Colonic mucosa (tissue), 4 donors: ENCODE measurements at places on chromosomes 1 and 21. TPM values are rescaled to one million over a fixed set of nuclear protein-coding genes. Genes with fewer than 3 reads are reported as not detected.

The GNAT2 gene
- total RNA-seq: 0.32 TPM

The CDC20 gene
- 201 TPM for total RNA-seq

The BRDT gene
- not detected for total RNA-seq

The LRRC7 gene
- total RNA-seq: 0.22 TPM

The GPR153 gene
- total RNA-seq: 21.0 TPM

The SH2D2A gene
- 3.1 TPM for total RNA-seq

The EFNA3 gene
- 21.4 TPM for total RNA-seq

The KANK4 gene
- 0.96 TPM for total RNA-seq

The LRRN2 gene
- 13.9 TPM for total RNA-seq

- H3K27ac ChIP-seq: no peak overlapping the region
- no peaks in the 10 kb centered on the region for H3K4me1 ChIP-seq
- DNase-seq: peak; percentile 64
- no peak overlapping the region for H3K4me3 ChIP-seq
- H3K36me3 ChIP-seq: no peaks in the 10 kb centered on the region
- no peaks in the 10 kb centered on the region for H3K27me3 ChIP-seq
Measured at GRCh38 chr1:109901524-109902145, 9.0 kb upstream of the CSF1 start.

DNA sequence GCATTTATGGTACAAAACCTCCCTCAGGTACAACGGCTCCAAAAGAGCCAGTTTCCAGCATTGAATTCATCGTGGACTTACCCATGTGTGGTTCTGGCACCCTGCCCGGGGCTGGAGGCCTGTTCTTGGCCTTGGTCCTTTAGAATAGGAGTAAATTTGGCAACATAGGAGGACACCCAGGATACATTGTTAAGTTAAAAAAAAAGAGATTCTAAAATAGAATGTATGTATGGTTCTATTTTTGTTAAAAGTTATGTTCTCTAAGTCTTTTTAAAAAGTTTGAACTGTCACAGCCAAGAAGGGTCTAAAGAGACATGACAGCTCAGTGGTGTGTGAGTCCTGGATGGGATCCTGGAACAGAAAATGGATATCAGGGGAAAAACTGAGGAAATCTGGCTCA, 25.9 kb downstream of the EPHX1 start:
- H3K27ac ChIP-seq: no peak overlapping the region
- no peaks in the 10 kb centered on the region for H3K4me1 ChIP-seq
- no peaks in the 10 kb centered on the region for H3K27me3 ChIP-seq
- no peak overlapping the region for H3K4me3 ChIP-seq

DNA sequence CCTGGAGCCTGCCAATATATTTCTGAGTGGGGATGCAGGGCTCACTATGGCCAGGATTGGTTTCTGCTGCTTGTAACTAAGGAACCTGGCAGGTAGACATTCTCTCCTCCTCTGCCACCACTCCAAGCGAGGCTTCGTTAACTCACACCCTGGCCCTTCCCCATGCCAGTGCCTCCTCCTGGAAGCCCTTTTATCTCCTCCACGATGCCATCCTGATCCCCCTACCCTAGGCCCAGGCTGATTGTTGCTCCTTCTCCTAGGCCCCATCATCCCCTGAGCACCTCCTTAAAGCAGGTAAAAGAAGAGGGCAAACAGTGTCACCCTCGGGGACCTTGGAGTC, 118.5 kb downstream of the DMRTB1 start:
- H3K36me3 ChIP-seq: no peaks in the 10 kb centered on the region
- no peaks in the 10 kb centered on the region for H3K27me3 ChIP-seq
- no peak for DNase-seq
- no peak overlapping the region for H3K4me3 ChIP-seq
- no peak overlapping the region for H3K27ac ChIP-seq

GRCh38 chr1:29783508-29784275, 547.4 kb downstream of the PTPRU start:
- peak; percentile 10 for DNase-seq
- no peaks in the 10 kb centered on the region for H3K27me3 ChIP-seq
- no peak overlapping the region for H3K27ac ChIP-seq
- no peaks in the 10 kb centered on the region for H3K4me1 ChIP-seq
- H3K4me3 ChIP-seq: no peak overlapping the region

- H3K36me3 ChIP-seq: no peaks in the 10 kb centered on the region
- H3K4me1 ChIP-seq: peaks cover 10% of the 10 kb centered on the region
- no peak overlapping the region for H3K27ac ChIP-seq
- peak; percentile 70 for DNase-seq
- no peaks in the 10 kb centered on the region for H3K27me3 ChIP-seq
- H3K4me3 ChIP-seq: no peak overlapping the region
Measured at GRCh38 chr1:164617377-164618201, 58.6 kb downstream of the PBX1 start.

DNA sequence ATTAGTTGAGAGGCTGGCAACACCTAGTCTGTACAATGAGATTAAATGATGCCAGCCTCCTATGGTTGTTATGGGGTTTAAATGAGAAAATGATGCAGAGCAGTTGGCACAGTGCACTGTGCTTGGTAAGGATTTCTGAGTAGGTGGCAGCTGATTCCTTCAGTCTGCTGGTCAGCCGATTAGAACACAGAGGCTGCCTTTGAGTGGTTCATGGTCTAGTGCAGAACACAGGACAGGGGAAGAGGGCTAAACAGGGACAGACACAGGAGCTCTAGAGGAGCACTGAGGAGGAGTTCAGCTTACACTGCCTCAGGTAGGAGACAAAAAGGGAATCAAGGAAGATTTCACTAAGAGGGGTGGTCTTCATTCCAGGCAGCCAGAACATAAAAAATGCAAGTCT, 1.4 kb downstream of the TIE1 start:
- peaks cover 11% of the 10 kb centered on the region for H3K4me1 ChIP-seq
- H3K27ac ChIP-seq: peak overlapping the region; percentile 47
- no peaks in the 10 kb centered on the region for H3K36me3 ChIP-seq
- DNase-seq: no peak
- H3K4me3 ChIP-seq: no peak overlapping the region

- H3K36me3 ChIP-seq: no peaks in the 10 kb centered on the region
- H3K4me3 ChIP-seq: peak overlapping the region; percentile 89
- DNase-seq: peak; percentile 19
- H3K27ac ChIP-seq: no peak overlapping the region
- H3K4me1 ChIP-seq: no peaks in the 10 kb centered on the region
- H3K27me3 ChIP-seq: no peaks in the 10 kb centered on the region
Measured at GRCh38 chr1:171841931-171842761, 848 bp downstream of the DNM3 start.

GRCh38 chr1:233364695-233365539, 37.4 kb downstream of the MAP3K21 start:
- no peak overlapping the region for H3K4me3 ChIP-seq
- H3K36me3 ChIP-seq: no peaks in the 10 kb centered on the region
- no peaks in the 10 kb centered on the region for H3K4me1 ChIP-seq

GRCh38 chr1:162218975-162219374, 149.5 kb downstream of the NOS1AP start:
- H3K4me1 ChIP-seq: peaks cover 6% of the 10 kb centered on the region
- no peaks in the 10 kb centered on the region for H3K27me3 ChIP-seq
- no peak for DNase-seq
- H3K36me3 ChIP-seq: no peaks in the 10 kb centered on the region

- no peak for DNase-seq
- H3K27ac ChIP-seq: no peak overlapping the region
- H3K36me3 ChIP-seq: no peaks in the 10 kb centered on the region
- H3K4me1 ChIP-seq: no peaks in the 10 kb centered on the region
- no peaks in the 10 kb centered on the region for H3K27me3 ChIP-seq
Measured at GRCh38 chr1:58905628-58906221, 121.9 kb upstream of the JUN start.

- H3K4me3 ChIP-seq: no peak overlapping the region
- H3K36me3 ChIP-seq: no peaks in the 10 kb centered on the region
- no peaks in the 10 kb centered on the region for H3K27me3 ChIP-seq
- H3K27ac ChIP-seq: no peak overlapping the region
- no peaks in the 10 kb centered on the region for H3K4me1 ChIP-seq
Measured at GRCh38 chr1:162772571-162773154, 17.8 kb upstream of the HSD17B7 start.

DNA sequence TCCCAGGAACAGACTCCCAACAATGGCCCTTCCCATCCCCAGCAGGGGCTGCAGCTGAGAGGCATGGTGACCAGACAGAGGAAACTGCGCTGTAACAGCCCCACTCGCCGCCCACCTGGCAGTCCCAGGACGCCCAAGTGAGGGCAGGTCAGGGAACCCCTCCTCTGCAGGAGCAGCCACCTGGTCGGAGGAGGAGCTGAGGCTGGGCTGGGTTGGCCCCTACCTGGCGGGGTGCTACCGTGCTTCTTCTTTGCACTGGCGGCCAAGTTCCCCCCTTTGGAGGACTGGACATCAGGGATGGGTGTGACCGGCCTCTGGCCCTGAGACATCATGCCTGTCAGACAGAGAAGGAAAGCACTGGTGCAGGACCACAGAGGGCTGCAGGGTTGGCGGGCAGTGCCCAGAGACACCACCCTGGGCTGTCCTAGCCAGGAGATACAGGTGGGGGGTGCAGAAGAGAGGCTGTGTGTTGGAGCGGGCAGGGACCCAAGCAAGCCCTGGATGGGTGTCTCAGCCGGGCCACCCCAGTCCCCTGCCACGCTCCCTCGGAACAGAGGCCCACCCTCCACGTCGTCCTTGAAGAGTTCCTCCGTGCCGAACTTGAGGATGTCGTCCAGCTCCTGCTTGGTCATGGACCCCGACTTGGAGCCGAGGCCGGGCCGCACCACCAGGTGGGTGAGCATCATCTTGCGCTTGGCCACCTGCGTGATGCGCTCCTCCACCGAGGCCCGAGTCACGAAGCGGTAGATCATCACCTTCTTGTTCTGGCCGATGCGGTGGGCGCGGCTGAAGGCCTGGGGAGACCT, 51.6 kb downstream of the CHD5 start:
- H3K36me3 ChIP-seq: no peaks in the 10 kb centered on the region
- H3K27ac ChIP-seq: no peak overlapping the region
- H3K27me3 ChIP-seq: no peaks in the 10 kb centered on the region
- no peak overlapping the region for H3K4me3 ChIP-seq

DNA sequence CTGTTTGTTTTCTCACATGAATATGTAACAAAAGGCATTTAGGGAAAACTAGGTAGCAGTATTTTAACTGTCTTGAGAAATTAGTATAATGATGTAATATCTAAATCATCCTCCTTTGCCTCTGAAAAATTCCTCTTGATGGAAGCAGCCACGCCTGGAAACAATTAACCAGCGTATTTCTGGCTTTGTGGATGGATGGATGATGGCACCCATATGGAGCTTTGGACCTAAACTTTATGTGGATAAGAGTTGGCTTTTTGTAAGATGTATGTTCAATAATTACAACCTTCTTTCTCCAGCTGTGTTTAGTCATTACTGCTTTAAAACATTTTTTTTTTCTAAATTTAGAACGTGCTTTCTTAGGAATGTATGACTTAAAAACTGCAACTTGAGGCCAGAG, 12.7 kb downstream of the CDCA8 start:
- peaks cover 7% of the 10 kb centered on the region for H3K36me3 ChIP-seq
- H3K4me3 ChIP-seq: no peak overlapping the region
- DNase-seq: no peak

DNA sequence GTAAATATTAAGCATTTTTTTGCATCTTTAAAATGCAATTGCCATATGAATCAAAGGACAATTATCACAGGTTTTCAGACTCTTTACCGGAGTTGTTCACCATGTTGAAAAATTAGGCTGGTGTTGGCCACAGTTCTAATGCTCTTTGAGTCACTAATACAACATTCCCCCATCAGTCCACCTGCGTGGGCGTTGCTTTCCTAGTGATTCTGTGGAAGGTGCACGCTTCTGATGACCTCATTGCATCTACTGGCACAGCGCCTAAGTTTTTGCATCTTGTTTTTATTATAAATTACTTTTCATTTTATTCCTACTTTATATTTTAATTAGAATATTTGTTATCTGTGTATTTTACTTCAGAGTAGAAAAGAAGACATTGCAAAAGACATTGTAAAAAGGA, 4.7 kb upstream of the F5 start:
- DNase-seq: no peak
- no peak overlapping the region for H3K4me3 ChIP-seq
- no peak overlapping the region for H3K27ac ChIP-seq

GRCh38 chr1:64515427-64515826, 45.5 kb downstream of the CACHD1 start:
- no peak overlapping the region for H3K4me3 ChIP-seq
- DNase-seq: peak; percentile 28
- no peaks in the 10 kb centered on the region for H3K36me3 ChIP-seq
- H3K4me1 ChIP-seq: no peaks in the 10 kb centered on the region
